ENCODE measurements at places on chromosomes 2 and 18.

DNA sequence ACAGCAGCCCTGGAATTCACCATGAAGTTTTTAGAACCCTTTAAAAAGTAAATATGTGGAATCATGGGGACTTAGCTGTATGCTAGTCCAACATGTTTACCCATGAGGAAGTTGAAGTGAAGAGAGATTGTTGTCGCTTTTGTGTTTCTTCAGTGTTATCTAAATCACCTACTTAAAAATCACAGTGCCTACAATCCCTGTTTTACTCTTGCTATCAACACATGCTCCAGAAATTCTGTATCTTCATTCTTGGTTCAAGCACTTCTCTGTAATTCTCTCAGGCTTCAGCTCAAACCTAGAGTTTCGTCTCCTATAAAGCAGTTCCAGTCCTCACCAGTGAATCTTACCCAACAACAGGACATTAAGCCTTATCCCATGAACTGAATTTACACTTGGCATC, 30.5 kb upstream of the CHMP1B start:
- no peak for DNase-seq

DNA sequence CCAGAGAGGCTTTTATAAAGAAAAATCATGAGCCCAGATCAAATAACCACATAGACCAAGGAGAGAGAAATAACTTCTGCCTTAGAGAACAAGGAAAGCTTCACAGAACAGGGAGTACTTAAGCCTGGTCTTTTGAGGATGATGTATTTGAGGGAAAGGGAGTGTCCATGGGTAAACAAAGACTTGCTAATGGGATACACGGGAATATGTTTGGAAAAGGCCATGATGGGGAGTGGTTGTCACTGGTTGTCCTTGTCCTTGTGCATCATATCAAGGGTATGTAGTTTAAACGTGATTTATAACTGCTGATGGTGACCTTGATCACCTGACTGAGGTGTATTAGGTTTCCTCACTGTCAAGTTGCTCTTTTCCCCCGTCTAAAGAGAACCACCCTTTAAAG, 169.9 kb downstream of the FAM210A start:
- no peak for DNase-seq

GRCh38 chr18:67508146-67508545, 8.4 kb downstream of the DSEL start:
- DNase-seq, result no peak

GRCh38 chr2:227163485-227163997, 464 bp downstream of the COL4A4 start:
- no peak for DNase-seq

GRCh38 chr2:201933792-201934237, 99.8 kb upstream of the FZD7 start:
- DNase-seq, result no peak

DNA sequence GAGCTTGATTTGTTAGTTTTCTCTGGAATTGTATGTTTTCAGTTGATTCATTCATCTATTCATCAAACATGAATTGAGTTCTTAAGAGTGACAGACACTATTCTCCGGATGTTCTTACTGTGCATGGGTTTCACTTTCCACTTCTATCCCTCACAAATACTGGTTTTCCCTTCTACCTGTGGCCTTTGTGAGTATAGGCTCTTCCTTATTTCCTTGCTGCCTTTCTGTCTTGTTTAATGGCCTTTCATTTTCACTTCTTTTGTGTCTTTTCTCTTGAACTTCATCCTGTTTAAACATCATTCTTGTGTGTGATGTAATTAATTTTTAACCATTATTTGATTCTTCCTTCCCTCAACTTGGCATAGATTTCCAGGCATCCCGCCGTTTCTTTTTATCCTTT, 90.7 kb downstream of the CRIM1 start:
- DNase-seq, result no peak

GRCh38 chr2:159298967-159299366, 12.5 kb upstream of the WDSUB1 start:
- no peak for DNase-seq
